ENCODE measurements at places on chromosomes 11 and 22.

DNA sequence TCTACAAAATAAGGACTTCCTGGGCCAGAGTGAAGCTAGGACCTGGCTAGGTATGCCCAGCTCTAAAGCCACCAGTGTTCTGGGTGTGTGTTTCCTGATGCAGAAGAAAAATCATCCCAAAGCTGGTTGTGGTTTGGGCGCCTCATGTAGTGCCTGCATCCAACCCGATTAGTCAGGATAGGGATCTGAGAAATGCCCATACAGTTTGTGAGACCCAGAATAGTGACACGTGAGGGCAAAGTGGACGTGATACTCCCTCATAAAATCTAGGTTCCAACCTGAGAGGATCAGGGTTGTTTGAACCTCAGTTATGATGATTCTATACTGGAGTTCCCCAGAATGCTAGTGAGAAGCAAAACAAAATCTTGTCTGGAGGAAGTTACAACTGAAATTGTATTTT, 238.4 kb downstream of the TBC1D22A start:
- DNase-seq, result no peak

DNA sequence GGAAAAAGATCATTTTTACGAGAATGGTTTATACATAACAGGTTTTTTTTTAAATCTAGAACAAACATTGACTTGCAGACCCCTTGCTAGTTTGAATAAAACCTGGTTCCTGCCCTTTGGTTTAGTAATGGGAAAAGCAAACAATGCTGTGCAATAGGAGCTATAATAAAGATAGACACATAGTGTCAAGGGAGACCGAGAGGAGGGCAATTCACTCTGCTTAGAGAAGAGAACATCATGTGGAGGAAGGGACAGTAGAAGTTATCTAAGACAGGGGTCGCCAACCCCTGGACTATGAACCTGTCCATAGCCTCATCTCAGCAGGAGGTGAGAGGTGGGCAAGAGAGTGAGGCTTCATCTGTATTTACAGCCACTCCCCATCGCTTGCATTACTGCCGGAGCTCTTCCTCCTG, 7.0 kb upstream of the RDX start:
- no peak for DNase-seq

DNA sequence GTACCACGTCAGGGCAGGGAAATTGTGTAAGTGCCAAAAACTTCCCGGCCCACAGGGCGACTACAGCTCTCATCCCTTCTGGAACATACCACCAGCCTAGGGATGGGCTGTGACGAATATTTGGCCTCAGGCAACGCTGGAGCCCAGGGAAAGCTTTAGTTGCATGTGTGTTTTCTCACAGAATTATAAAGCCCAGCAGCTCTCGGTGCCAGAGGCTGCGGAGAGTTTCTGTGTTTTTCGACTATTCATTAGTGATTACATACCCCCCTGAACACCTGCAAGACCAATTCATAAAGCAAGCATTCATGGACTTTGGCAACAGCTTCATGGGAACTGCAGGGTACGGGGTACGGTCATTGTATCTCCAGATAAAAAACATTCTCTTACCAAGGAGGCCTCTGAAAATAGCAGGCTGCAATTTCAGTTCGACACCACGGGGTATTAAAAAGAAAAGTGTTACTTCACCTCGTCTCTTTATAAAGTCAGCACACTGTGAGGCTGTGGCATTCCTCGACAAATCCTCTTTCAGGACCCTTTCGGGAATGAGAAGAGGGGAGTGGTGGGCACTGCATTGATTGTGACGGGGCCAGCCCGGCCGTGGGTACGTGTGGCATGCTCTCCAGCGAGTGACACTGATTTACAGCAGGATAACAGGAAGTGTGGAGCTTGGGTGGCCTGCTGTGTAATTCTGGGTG, 243.6 kb upstream of the SORL1-AS1 start:
- DNase-seq, result no peak

- no peak for DNase-seq
These were observed 6.9 kb downstream of the SBF2 start for GRCh38 chr11:10287140-10287539.

GRCh38 chr11:110918351-110918750, 206.1 kb upstream of the ARHGAP20 start:
- no peak for DNase-seq

DNA sequence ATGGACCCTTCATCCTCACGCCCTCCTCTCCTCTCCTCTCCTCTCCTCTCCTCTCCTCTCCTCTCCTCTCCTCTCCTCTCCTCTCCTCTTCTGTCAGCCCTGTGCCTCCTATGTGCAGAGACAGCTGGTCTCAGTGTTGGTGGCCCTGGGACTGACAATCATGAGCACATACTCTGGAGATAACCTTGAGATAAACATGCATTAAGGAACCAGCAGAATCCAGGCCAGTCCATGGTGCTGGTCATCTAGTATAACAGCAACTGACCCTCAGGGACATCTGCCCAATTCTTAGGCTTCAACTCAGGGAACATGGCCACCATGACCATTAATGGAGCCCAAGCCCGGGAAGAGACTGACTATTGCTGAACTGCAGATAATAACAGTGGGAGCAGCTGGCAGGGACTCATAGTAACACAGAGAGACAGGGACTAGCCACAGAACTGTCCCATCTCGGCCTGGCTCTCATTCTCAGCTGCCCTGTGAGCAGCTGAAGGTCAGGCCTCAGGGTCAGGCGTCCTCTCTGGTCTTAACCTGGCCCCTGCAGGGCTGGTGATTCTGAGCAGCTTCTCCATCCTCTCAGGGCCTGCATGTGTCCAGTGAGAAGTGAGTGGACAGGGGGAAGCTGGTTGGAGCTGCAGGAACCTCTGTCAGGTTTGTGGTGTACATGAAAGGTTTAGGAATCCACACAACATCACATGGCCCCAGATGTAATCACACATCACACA, 45.4 kb downstream of the GGTLC2 start:
- DNase-seq, result no peak

GRCh38 chr11:64642871-64643255, 51.8 kb downstream of the SLC22A12 start:
- no peak for DNase-seq

DNA sequence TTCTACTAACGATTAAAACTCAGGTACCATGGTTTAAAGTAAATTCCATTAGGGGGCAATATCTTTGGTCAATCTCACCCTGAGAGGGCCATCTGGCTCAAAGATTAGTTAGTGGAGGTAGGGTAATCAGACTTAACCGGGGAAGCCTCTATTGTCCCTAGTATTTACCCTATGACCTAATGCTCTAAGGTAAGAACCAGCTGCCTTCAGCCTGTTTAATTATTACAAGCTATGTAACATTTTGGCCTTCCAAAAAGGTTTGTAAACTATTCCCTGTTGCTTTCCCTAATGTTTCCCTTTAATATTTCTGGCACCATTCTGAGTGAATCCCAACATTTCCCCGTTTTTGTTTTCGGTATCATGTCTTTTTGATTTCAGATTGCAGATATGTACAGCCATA, 15.1 kb upstream of the GLYATL1 start:
- no peak for DNase-seq

DNA sequence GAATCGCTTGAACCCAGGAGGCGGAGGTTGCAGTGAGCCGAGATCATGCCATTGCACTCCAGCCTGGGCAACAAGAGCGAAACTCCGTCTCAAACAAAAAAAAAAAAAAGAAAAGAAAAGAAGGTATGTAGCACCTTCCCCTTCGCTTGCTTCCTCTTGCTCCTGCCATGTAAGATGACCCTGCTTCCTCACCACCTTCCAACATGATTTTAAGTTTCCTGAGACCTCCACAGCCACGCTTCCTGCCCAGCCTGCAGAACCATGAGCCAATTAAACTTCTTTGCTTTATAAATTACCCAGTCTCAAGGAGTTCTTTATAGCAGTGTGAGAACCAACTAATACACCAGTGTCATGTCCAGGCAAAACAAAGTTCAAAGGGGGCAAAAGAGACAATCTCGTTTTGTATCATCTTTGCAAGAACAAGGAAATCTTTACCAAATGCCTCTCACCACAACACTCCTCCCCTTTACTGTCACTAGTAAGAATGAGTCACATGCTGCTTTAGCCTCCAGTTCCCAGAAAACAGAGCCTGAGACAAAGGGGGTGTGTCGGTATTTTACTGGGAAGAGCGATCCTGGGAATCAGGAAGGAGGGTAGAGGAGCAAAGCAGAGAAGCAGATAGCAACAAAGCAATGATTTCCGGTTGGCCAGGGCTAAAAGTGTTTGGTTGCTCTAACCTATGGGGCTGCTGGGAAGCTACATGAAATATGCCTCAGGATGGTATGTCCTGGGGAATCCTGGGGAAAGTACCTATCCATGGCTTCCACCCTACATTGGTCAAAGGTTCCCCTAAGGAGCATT, 10.5 kb upstream of the MCHR1 start:
- DNase-seq, result no peak

GRCh38 chr11:26243426-26243825, 88.5 kb upstream of the ANO3 start:
- DNase-seq, result no peak

DNA sequence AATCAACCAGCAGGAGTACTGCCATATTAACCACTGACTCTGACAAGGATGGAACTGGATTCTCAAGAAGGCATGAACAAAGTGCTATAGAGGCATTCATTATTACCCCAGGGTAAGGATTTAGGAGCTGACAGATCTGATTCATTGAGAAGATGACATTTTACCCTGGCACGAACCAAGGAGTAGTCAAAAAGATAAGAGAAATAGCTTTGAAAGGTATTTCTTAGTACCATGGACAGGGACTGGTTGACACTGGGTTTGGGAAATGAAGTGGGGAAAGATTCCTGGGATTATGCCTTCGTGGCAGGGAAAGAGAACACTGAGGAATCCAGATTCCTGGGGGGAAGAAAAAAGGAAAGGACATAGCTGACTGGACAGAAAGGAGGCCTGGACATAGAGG, 5.1 kb upstream of the SAAL1 start:
- DNase-seq, result no peak

DNA sequence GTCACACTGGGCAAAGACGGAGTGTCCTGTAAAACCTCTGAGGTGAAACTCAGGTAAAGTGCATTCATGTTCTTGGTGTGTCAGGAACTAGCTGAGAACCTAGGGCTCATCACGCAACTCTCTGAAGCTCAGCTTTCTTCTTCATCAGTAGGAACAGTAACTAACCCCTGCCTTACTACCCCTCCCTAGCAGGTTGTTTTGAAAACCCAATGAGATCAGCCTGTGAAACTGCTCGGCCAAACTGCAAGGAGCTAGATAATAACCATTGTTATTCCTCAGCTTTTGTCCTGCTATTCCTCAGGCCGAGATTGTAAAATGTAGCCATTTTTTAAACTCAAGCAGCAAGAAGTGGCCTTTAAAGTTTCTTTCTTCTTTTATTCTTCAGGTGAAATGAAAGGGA, 9.8 kb upstream of the FJX1 start:
- DNase-seq, result no peak

GRCh38 chr11:34363363-34364084, 5.7 kb upstream of the ABTB2 start:
- no peak for DNase-seq

DNA sequence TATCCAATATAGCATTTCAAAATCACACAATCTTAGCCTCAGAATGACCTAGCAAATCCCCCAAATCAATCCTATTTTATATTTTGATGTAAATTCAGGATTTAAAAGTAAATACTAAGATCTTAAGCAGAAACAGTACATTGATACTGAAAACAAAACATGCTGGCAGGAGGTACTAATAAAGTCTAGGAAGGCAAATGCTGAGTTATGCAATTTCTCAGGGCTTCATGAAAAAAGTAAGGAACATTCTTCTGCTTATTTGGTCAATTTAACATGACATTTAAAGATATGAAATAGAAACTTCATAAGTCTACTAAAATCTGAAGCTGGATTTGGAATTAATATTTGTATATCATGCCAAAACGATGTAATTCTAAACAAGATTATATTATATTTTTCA, 153.3 kb downstream of the SWAP70 start:
- DNase-seq, result no peak

- DNase-seq, result no peak
These were observed 167.2 kb downstream of the SWAP70 start for GRCh38 chr11:9831122-9831521.

GRCh38 chr11:133921026-133921425, 35.7 kb downstream of the IGSF9B start:
- no peak for DNase-seq

DNA sequence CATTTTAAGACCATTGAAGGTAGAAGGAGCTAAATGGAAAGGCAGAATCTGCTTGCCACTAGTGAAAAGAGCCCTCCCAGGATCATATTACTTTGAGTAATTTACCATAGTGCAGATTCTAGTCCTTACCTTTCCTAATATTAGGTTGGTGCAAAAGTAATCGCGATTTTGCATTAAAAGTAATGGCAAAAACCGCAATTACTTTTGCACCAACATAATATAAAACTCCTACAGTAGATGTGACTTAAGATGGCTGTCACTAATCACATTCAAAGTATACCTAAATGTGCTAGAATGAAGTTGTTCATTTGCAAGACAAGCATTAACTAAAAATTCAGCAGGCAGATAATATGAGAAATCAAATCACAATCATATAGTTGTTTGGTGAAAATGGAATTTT, 38.1 kb upstream of the ARL14EP start:
- no peak for DNase-seq

DNA sequence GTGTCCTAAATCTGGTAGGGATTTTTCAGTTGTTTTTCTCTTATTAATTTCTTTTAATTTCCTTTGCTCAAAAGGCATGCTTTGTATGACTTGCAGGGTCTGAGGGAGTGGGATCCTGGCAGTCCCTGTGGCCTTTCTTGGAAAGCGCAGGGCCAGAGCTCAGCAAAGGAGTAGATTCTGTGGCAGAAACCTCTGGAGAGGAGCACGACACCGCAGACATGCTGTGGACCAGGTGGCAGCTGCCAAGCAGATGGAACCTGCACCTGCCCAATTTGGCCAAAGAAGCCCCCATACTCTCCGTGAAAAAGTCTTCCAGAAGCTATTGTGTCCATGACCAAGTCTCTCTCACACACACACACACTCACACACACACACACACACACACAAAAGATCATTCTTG, 78.9 kb upstream of the FGF3 start:
- no peak for DNase-seq

GRCh38 chr11:124627546-124627945, 4.9 kb downstream of the TBRG1 start:
- DNase-seq, result no peak

DNA sequence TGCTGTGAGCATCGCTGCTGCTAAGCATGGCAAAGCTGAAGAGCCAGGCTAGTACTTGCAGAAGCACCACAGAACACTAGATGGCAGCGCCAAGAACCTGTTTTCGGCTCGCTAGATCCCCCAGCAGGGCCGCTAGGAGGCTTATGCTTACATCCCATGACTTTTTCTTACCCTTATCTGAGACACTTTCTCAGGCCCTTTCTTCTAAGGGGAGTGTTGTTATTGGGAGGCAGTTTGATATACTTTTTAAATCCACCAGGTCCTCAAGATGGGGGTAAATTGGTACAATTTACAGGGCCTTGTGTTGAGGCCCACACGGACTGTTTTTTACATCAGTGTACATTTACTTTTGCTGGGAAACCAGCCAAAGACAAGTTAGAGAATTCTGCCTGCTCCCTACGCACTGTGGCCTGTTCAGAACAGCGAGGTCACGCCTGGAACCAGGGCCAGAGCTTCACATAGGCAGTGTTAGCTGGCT, 4.0 kb downstream of the TRIM6 start:
- peak; percentile 68 for DNase-seq

GRCh38 chr11:12411393-12411792, 34.0 kb downstream of the PARVA start:
- DNase-seq, result no peak

GRCh38 chr11:132941024-132941646, 591.2 kb downstream of the OPCML start:
- DNase-seq, result no peak

- DNase-seq, result no peak
These were observed 312.9 kb downstream of the CNTN5 start for GRCh38 chr11:99333621-99334020.

- DNase-seq, result peak; percentile 54
These were observed 90.6 kb downstream of the GAB4 start for GRCh38 chr22:16917144-16918003.

Data from CD4-positive, alpha-beta T cell treated with Interleukin-6 for 4 hours (primary cell).